ENCODE measurements at places on chromosomes 4 and X.

DNA sequence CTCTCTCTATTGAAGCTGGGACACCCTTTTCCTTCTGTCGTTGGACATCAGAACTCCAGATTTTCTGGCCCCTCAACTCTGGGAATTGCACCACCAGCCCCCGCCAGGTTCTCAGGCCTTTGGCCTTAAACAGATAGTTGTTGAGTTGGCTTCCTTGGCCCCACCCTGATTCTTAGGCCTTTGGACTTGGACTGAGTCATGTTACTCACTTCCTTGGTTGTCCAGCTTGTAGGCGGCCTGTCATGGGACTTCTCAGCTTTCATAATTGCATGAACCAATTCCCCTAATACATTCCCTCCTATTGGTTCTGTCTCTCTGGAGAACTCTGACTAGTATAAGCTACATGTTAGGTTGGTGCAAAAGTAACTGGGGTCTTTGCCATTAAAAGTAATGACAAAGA is 195.7 kb downstream of the GPAT3 start:
- no peak for DNase-seq

GRCh38 chr4:108171339-108172230 is 2.9 kb upstream of the LEF1 start:
- DNase-seq, result peak; percentile 73

- no peak for DNase-seq
Measured at GRCh38 chr4:10237131-10237530, 120.5 kb upstream of the WDR1 start.

GRCh38 chrX:64580035-64580434 is 184.8 kb upstream of the MTMR8 start:
- DNase-seq, result no peak
